Immature natural killer cell (primary cell): ENCODE measurements at places on chromosomes 4 and X. TPM values are rescaled to one million over a fixed set of nuclear protein-coding genes. Genes with fewer than 3 reads are reported as not detected.
A peak's percentile ranks its signal among the peaks of the same experiment; 100 is the strongest.

- no peak overlapping the region for H3K27ac ChIP-seq
- DNase-seq, result no peak
- H3K36me3 ChIP-seq, result peaks cover 5% of the 10 kb centered on the region
- H3K27me3 ChIP-seq, result peaks cover 4% of the 10 kb centered on the region
- no peak overlapping the region for H3K4me3 ChIP-seq
These were observed 50.1 kb upstream of the ADRA2C start for GRCh38 chr4:3715855-3716630.

GRCh38 chrX:48695925-48696300 is 621 bp upstream of the SUV39H1 start:
- H3K27ac ChIP-seq, result peak overlapping the region; percentile 97
- no peak for DNase-seq
- H3K27me3 ChIP-seq, result peaks cover 3% of the 10 kb centered on the region
- peaks cover 21% of the 10 kb centered on the region for H3K4me1 ChIP-seq
- H3K36me3 ChIP-seq, result peaks cover 3% of the 10 kb centered on the region

GRCh38 chrX:136112286-136112685 is 35.0 kb upstream of the FHL1 start:
- H3K27ac ChIP-seq, result no peak overlapping the region
- DNase-seq, result no peak
- no peak overlapping the region for H3K4me3 ChIP-seq
- no peaks in the 10 kb centered on the region for H3K4me1 ChIP-seq
- peaks cover 4% of the 10 kb centered on the region for H3K27me3 ChIP-seq

The TXK gene
- 176 TPM for polyA plus RNA-seq

The F8A2 gene
- not detected for polyA plus RNA-seq
